NCI-H1436 treated with DMSO at 0.1 percent for 48 hours (cell line): ENCODE measurements at places on chromosomes 1 and 21.

- DNase-seq = no peak
These were observed 160.9 kb upstream of the FMN2 start for GRCh38 chr1:239930686-239931262.

DNA sequence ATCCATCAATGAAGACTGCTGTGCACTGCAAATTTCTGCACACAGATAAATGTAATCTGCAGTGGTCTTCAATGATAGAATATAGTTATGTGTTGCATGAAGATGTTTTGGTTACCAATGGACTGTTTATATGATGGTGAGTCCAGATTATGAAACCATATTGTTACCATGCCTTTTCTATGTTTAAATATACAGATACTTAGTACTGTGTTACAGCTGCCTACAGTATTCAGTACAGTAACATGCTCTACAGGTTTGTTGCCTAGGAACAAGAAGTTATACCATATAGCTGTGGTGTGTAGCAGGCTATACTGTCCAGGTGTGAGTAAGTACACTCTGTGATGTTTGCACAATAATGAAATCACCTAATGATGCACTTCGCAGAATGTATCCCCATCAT is 40.8 kb downstream of the SORT1 start:
- DNase-seq = no peak

GRCh38 chr1:172467446-172467845 is 23.6 kb upstream of the PIGC start:
- no peak for DNase-seq

- DNase-seq = no peak
These were observed 44.6 kb downstream of the UBE2U start for GRCh38 chr1:64248065-64248464.

GRCh38 chr1:59025898-59026426 is 242.1 kb upstream of the JUN start:
- DNase-seq = no peak

GRCh38 chr1:173253046-173253445 is 45.9 kb upstream of the TNFSF4 start:
- DNase-seq = no peak

GRCh38 chr1:147758379-147759100 is 1.9 kb downstream of the GJA5 start:
- no peak for DNase-seq

DNA sequence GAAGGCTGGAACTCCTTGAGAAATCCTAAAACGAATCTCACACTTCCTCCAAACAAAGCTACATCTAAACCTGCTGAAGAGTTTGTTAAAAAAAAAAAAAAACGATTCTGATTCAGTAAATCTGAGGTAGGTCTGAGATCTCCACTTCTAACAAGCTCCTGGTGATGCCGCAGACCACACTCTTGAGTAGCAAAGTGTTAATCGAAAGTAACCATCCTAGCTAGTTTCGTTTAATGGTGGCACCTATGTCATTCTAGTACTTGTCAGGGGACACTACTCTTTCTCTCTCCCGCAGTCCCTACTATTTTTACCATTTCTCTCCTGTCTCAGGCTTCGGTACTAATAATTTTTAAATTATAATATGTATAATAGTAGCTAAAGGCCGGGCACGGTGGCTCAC is 2.1 kb downstream of the CLCC1 start:
- no peak for DNase-seq

DNA sequence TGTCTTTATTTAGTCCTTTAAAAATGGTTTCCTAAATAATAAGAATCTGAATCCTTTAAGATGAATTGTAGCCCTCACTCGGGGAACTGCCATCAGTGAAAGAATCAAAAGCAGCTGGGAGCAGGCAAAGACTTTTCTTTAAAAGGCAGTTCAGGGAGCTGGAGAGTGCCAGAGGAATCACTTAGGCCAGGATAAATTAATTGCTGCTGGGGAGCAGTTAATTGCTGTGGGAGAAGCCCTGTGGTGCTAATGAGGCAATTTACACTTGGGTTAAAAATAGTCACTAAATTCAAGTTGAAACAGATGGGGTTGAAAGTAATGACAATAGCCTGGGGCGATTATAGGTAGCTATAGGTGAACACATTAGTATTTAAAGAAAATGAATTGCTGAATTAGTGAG is 38.7 kb upstream of the COL24A1 start:
- DNase-seq = no peak

DNA sequence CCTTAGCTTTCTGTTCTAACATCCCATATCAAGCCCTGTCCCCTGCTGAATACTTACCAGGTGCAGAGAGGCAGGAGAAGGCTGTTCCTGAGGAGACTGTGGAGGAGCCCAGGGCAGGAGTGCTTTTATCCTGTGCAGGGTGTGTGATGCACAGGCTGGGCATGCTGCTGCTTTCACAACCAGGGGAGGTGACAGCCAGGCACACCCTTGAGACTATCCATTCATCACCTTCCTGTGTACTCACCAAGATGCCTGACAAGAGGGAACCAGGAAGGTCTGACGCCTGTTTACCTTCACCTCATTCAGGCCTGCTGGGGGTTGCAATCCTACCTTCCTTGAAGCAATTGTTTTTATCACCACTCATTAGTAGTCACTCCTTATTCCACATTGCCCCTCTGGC is at the start of gene LCE3E:
LCE3E (minus strand) TSS at position 100 of the 400 bp plus-strand sequence. CDS start 572 bp downstream, outside the sequence.
- no peak for DNase-seq

GRCh38 chr1:117897551-117897950 is 31.9 kb downstream of the GDAP2 start:
- DNase-seq = no peak

DNA sequence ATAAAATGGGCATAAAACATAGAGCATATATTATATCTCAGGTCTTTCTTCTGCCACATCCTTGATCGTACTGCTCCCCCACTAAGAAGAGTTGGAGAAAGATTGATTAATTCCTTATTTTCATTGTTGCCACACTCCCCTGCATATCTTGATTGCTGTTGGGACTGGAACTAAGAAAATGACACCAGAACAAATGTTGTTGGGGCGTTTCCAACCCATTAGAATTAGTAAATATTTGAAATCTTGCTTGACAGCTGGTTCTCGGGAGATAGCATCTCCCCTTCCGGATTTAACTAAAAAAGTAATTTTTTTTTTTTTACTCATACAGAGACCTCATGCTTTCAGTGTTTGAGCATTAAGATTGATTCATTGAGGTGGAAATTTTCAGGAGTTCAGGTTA is 493.0 kb upstream of the PLXNA2 start:
- no peak for DNase-seq

GRCh38 chr1:46996659-46997281 is 26.7 kb upstream of the CYP4X1 start:
- DNase-seq = no peak

- DNase-seq = no peak
These were observed 228.6 kb downstream of the GRIK1 start for GRCh38 chr21:29711236-29711635.
